ENCODE measurements at places on chromosomes 13 and 19.

DNA sequence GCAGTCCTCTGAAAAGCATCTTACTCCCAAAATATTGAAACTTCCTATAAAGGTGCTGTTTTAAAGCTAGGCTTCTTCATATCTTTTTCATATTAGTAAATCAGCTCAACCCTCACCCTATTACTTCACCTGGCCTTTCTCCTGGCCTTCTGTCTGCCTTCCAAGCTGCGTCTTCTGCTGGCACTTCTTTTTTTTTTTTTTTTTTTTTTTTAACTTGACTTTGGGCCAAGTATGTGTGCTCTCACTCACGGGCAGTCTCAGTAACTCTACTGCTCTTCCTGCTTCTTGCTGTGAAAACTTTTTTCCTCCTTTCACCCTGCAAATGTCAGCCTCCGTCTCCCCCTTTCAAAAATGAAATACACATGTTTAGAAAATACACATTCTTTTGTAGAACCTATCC, 41.2 kb upstream of the KCTD4 start:
- DNase-seq: no peak

- DNase-seq: no peak
Observed at GRCh38 chr13:94933230-94933751, 220.9 kb upstream of the SOX21 start.

DNA sequence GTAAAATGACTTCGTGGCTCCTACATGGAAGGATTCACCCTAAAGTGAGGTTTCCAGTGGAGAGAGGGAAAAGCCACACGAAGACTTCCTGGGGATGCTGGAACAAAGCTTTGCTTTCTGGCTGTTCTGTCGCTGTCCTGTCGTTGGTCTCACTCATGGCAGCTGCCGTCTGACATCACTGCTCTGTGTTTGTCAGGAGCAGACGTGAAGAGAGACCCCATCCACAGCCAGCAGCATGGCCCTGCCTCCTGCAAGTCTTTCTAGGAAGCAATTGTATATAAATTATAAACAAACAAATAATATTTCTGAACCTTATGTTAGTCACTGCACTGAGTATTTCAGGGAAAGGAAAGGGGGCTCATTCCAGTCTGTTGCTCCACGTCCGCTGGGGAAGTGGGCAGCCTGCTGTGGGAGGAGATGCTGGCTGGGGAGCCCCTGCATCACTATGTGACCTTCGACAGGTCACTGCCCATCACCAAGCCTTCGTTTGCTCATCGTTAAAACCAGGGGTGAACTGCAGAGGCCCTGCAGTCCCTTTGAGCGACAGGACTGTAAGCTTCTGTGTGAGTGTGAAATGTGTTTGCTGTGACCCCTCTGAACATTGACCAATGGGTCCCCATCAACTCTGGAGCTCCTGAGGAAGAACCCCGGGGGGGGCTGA, 151.0 kb downstream of the DCT start:
- no peak for DNase-seq

DNA sequence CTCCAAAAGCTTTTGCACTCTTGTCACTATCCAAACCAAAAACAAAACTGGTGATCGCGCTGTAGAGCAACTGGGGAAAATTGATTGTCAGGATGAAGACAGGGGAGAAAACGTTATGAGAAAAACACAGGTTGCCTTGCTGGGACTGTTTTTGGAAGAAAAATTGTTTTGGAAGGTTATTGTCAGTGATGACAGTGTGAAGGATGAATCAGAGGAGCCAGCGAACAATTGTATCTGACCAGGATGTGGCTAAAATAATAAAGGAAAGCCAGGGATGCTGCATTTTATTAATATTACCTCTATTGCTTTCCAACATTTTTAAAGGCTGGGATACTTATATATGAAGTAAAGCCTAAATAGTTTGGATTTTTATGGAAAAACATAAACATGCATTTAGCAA, 334.0 kb downstream of the SPRY2 start:
- no peak for DNase-seq

DNA sequence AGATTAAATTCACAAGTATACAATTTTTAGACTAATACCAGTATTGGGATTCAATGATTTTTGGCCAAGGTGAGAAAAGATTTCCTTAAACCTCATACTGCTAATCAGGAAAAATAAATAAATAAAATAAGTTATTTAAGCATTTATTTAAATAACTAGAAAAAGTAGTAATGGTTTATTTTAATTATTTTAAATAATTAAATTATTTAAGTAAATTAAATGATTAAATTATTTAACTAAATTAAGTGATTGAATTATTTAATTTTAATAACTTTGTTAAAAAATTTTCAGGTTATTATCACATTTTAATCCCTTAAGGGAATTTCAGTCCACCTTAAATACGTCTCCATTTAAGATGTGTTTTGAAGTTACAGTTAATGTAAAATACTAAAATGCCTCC, 1831.5 kb upstream of the MIR17HG start:
- no peak for DNase-seq

DNA sequence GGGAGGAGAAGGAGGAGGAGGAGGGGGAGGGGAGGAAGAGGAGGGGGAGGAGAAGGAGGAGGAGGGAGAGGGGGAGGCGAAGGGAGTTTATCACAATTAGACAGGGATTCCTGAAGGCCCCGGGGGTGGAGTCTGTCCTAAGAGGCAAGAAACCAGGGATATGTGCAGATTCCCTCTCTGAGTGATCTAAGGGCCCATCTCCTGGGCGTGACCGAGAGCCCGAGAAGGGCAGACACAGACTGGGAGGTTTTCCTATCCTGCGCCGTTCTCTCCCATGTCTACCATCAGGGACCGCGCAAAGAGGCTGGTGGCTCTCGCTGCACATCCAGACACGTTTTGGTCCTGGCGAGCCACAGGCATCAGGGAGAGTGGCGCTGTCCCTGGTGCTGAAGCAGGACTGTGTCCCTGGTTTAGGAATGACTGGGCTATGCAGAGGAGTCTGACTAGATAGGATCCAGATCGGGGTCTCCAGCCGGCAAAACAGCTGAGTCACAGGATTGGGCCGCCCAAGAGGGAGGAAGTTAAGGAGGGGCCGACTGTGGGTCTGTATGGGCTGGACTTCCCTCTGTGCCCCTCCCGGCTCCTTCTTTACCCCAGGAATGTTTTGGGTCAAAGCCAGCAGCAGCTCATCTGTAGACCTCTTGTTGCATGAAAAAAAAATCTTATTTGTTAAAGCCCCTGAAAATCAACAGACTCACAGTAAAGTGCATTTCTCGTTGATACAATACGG, 17.9 kb upstream of the ZNF175 start:
- DNase-seq: peak; percentile 83

DNA sequence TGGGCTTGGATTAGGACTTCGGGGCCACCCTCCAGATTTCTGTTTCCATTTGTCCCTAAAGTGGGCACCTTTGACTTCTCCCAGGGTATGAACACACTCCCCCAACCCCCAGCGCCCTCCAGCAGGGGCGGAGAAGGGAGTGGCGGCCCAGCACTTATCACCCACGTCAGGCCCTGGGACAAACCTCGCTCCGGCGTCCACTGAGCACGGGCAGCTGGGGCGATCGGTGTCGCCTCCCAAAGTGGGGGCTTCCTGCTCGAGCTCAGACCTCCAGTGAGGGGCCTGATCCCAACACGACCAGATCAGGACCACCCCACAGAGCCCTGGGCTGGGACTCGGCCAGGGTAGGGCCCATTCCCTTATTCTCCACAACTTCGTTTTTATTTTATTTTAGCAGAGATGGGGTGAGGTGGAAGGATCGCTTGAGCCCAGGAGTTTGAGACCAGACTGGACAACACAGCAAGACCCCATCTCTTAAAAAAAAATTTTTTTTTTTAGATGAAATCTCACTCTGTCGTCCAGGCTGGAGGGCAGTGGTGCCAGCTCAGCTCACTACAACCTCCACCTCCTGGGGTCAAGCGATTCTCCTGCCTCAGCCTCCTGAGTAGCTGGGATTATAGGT, 3.7 kb upstream of the TCF3 start:
- DNase-seq: no peak

DNA sequence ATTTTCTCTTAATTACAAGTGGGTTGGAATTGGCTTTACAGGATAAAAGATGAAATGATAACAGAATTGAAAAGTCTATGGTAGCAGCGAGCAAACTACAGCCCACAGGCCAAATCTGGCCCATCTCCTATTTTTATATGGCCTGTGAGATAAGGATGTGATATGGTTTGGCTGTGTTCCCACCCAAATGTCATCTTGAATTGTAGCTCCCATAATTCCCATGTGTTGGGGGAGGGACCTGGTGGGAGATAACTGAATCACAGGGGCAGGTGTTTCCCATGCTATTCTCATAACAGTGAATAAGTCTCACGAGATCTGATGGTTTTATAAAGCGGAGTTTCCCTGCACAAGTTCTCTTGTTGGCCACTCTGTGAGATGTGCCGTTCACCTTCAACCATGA, 19.0 kb downstream of the CRYL1 start:
- DNase-seq: no peak

DNA sequence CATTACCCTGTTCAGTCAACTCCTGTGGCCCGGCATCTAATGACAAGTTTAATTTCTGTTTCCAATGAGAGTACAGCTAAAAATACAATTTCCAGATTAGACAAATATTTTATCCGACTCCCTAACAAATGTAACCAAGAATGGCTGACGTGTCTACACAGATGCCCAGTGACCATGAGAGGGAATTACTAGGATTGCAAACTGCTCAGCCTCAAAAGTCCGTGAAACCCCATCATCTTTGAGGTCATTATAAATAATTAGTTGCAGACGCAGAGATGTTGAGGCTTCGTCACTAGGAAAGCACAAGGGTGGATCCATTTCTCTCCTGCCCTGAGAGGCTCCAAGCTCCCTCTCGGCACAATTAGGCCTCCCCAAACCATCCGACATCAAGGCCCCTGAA, 104.1 kb upstream of the ZNF507 start:
- DNase-seq: no peak

DNA sequence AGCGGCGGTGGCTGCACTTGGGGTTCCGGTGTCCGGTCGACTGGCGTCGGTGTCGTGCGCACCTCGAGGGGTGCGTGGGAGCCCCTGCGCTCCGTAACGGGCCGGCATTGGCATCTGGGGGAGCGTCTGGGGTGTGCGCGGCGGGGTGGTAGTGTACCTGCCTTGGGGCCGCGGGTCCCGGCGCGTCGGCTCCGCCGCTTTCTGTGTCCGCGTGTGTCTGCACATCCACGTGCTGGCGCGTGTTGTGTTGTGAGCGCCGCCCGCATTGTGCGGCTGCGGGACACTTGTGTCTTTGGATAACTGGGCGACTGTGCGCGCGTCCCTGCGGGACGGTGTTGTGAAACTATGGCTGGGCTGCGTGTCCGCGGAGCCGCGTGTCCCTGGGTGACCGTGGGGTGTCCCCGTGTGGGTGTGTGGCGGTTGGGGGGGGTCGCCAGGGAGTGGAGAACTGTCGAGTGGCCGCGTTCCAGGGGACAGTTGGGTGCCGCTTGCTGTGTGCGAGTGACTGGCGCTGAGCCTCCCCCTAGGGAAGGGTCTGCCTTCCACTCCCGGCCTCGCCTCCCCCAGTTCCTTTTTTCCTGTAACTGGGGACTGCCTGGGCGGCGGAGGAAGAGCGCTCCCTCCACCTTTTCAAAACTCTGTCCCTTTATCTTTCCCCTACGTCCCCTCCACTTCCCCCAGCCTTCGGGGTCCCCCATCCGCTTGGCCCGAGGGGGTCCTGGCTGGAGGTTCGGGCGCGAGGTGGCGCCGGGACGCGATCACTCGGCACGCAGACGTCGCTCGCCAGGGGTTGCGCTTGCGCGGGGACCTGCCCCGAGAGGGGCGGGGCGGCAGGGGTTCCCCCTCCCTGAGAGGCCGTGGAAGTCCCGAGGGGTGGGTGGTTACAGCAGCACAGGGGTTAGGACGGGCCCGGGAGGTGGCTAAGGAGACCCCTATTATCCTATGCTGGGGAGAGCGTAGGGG, 5.7 kb upstream of the NFIC start:
- no peak for DNase-seq

DNA sequence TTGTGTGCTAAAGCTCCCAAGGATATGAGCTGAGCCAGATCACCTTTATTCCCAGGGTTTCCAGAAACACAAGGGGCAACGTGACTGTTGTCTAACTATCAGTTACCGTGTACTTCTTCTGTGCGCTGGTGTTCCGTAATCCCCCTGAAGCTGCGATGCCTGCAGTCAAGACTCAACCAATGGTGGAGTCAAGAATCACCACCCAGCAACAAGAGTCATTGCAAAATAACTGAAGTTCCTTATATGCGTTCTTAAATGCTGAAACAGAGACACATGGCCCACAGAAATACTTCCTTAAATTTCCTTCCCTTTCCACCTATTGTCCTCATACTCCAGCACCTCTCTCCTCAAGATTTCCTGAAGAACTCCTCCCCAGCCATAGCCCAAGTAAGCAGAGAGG, 200.2 kb downstream of the KATNAL1 start:
- peak; percentile 44 for DNase-seq

Data from left forelimb (tissue), 1 donor.